ENCODE measurements at places on chromosomes 11 and 22. TPM values are rescaled to one million over a fixed set of nuclear protein-coding genes. Genes with fewer than 3 reads are reported as not detected.

ATP5MG gene
- total RNA-seq: 28.5 TPM

SAA2 gene
- total RNA-seq: not detected

ART1 gene
- not detected for total RNA-seq

OR56A1 gene
- total RNA-seq: under 0.01 TPM

ANGPTL5 gene
- not detected for total RNA-seq

MRGPRX3 gene
- 0.14 TPM for total RNA-seq

TMEM109 gene
- total RNA-seq: 18.8 TPM

FOLR1 gene
- total RNA-seq: not detected

OR8B12 gene
- not detected for total RNA-seq

BTG4 gene
- total RNA-seq: not detected

SOX10 gene
- total RNA-seq: not detected

SPON1 gene
- 0.66 TPM for total RNA-seq

C22orf15 gene
- 0.86 TPM for total RNA-seq

C22orf42 gene
- total RNA-seq: not detected

CDKN1C gene
- 1.7 TPM for total RNA-seq

MYOD1 gene
- total RNA-seq: not detected

BEST1 gene
- total RNA-seq: 1.4 TPM

MMP1 gene
- total RNA-seq: 1,229 TPM

APOA4 gene
- not detected for total RNA-seq

PIWIL4 gene
- total RNA-seq: 1.3 TPM

FOLR3 gene
- not detected for total RNA-seq

TMEM126A gene
- total RNA-seq: 34.4 TPM

DNAJC4 gene
- total RNA-seq: 7.6 TPM

UEVLD gene
- total RNA-seq: 39.1 TPM

TH gene
- total RNA-seq: not detected

MB gene
- not detected for total RNA-seq

NLRP6 gene
- total RNA-seq: not detected

IL18BP gene
- 3.7 TPM for total RNA-seq

LRRC51 gene
- total RNA-seq: 3.7 TPM

KCNK7 gene
- total RNA-seq: not detected

PNPLA2 gene
- total RNA-seq: 51.9 TPM

CALCA gene
- total RNA-seq: not detected

ANKRD42 gene
- 11.4 TPM for total RNA-seq

ZNRF3 gene
- total RNA-seq: 3.3 TPM

RFPL3 gene
- not detected for total RNA-seq

SYCE3 gene
- total RNA-seq: not detected

FXYD2 gene
- 0.22 TPM for total RNA-seq
